T-helper 2 cell treated with Interferon-gamma antibody and Interleukin-4, amounts not matched to agents 5 μg/mL and 100 μg/mL, for 36 hours (primary cell): ENCODE measurements at places on chromosomes 5 and 9.

- no peak for DNase-seq
Observed at GRCh38 chr9:28758341-28758740, 1185.1 kb upstream of the C9orf72 start.

DNA sequence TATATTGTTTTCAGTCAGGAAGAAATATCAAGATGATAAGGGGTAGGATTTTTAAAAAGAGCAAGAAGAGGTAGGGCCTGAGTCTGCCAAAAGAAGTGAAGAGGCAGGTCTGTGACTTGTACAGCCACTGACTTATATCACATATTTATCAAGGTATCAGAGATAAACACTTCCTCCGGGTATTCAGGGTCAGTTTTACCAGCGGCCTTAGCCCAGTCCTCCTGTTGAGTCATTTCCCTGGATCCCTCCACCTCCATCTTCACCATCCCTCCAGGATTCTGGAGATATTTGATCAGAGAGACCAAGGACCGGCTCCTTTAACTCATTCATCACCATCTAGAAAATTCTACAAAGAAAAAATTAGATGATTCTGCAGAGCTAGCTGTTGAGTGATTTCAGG, 375.7 kb upstream of the TUSC1 start:
- no peak for DNase-seq

- no peak for DNase-seq
Observed at GRCh38 chr9:94082553-94082952, 1.7 kb upstream of the PTPDC1 start.

DNA sequence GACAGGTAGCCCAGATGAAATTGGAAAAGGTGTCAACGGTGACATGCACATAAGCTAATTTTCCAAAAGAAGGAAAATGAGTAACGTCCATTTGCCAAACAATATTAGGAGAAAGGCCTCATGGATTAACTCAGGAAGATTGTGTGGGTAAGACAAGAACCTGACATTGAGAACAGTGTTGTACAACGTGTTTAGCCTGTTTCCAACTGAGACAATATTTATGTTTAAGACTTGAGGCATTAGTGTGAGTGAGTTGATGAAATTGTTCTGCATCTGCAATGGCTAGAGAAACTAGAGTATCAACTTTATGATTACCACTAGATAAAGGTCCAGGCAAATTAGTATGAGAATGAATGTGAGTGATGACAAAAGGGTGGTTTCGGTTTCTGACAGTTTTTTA, 191.3 kb upstream of the RAI14 start:
- DNase-seq = no peak

DNA sequence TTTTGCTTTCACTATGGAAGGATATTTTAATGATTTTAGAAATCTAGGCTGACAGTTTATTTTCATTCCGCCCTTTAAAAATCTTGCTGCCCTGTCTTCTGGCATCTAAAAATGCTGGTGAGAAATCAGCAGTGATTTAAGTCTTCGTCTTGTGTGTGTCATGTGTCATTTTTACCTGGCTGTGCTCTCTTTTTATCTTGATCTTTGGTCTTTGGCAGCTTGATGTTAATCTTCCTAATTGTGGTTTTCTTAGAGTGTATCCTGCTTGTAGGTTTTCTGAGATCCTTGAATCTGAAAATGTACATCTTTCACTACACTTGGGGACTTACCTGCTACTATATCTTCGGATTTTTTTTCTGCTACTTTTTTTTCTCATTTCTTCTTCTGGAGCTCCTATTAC, 11.9 kb upstream of the LPCAT1 start:
- no peak for DNase-seq

DNA sequence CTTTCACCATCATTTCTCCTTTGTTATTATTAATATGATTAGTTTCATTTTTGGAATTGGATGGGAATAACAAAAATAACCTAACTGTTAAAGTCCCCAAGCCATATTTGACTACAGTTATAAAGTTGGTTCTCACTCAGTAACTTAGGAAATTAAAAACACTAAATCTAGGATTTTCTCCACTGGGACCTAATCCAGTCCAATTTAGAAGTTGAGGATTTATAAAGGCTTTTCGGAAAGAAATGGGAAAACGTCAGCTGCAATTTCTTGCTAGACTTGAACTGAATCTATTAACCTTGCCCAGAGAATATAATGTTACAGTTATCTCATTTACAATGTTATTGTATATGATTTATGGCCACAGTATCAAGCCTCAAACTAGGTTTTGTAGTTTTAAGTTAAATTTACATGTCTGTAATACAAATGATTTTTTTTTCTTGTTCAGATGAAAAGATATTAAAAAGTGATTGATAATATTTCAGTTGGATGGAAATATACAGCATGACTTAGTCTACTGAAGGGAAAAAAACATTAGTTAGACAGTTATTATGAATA, 524.3 kb upstream of the GRAMD2B start:
- DNase-seq = no peak
